ENCODE measurements at places on chromosomes 4 and X.

DNA sequence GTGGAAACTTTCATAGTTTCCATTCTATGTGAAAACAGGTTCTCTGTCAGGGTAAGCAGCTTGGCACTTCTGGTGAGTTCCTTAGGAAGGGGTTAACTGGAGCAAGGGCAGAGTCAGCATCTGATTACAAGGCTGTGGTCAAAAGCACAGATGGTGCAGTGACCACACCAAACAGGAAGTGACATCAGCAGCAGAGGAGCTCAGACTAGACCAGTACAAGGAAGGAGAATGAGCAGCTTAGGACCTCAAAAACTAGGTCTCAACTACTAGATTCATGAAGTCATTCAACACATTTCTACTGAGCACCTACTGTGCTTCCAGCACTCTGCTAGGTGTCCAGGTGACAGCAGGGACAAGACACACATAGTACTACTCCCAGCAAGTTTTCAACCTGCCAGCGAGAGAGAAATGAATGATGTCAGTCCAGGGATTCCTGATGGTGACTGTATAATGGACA is 130.2 kb downstream of the AMELX start:
- DNase-seq = peak; percentile 17

DNA sequence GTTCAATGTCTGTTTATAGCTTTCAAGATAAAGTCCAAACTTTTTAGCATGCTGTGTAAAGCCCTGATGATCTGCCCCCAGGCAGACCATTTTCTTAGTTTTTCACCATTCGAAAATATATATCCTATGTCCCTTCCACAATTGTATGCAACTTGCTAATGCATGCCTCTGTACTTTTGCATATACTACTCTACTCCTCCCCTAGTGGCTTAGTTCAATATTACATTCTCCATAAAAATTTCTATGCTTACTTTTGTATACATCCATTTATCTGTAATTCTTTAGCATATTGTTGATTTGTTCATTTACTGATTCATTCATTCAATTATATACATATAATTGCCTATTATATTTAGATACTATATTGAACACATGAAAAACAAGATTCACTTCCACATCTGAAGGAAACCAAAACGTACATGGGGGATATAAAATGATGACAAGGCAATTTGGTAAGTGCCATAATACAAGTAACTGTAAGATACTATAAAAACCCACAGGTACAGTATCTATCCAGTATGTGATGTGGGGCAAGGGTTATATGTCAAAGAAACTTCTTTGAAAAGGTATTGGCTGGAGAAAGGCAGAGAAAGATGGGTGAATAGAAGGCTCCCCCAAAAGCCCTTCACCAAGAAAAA is 902.5 kb downstream of the FAM133A start:
- DNase-seq = no peak

DNA sequence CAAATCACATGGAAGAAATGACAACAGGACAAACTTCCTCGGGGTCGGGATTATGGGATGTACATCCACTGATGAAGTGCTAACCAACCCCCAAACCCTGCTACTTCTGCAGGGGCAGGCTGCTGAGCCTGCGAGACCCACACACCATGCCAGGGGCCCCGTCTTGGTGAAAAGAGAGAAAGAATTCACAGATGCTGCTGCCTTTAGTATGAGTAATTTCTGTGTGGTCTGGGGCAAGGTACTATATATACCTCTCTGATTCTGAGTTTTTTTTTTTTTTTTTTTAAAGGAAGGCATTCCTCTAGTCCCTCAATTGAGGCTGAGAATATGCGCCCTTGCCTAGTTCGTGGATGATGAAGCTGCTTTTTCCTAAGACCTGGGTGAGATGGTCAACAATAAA is 24.8 kb downstream of the PDHA1 start:
- no peak for DNase-seq

GRCh38 chrX:111339212-111339611 is 68.9 kb upstream of the CAPN6 start:
- DNase-seq = no peak

GRCh38 chr4:134552063-134552462 is 350.5 kb upstream of the PABPC4L start:
- DNase-seq = no peak

DNA sequence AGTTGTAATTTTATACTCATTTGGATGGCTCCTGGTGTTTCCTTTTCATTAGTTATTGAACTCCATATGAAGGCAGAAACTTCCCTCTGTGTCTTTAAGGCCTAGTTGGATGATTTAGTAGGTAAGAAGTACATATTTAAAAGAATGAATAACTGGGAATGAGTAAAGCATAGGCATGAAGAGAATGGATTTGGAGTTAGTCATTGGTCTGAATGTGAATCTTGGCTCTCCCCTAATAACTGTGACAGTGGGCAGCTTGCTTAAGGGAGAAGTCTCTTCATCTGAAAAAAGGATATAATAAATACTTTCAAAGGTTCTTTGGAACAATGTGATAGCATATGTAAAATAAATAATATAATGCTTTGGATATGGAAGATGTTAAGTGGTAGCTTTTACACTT is 13.2 kb downstream of the SNX25 start:
- DNase-seq = peak; percentile 33

DNA sequence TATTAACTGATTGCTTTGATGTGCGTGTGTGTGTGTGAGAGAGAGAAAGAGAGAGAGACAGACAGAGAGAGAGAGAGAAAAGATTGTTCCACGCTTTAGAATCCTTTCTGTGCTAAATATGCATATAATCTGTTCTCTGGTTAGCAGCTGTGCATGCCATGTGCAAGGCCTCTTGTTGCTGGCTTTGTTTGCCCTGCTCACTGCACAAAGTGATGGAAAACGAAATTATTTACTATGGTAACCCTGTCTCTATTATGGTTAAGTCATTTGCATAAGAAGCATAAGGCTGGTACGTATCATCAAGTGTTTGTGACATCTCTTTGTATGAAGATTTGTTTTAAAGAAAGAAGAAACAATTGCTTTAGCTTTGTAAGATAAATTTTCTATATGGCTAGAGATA is 190.2 kb upstream of the POF1B start:
- DNase-seq = no peak

- DNase-seq = no peak
Measured at GRCh38 chr4:98572697-98573096, 85.7 kb downstream of the TSPAN5 start.

DNA sequence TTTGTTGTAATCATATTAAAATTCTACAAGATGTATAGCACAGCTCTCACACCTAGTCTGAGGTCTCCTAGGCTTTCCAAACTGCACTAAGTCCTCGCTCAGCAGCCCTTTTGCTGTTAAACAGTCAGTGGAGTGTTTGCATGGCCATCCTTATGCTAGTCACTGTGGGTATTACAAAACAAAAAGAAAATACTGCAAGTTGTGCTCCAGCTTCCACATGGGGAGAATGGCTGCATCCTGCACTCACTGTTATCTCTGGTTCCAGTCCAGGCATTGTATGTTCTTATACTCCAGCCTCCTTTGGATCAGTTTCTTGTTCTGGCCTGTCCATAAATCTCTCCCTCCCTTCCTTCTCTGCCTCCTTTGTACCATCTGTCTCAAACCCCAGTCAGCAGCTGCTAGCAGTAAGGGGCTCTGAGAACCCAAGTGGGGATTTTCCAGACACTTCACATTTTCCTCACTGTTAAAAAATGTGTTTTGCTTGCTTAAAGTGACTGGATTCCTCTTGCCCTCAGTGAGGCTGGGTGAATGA is 38.5 kb upstream of the BMP15 start:
- no peak for DNase-seq

DNA sequence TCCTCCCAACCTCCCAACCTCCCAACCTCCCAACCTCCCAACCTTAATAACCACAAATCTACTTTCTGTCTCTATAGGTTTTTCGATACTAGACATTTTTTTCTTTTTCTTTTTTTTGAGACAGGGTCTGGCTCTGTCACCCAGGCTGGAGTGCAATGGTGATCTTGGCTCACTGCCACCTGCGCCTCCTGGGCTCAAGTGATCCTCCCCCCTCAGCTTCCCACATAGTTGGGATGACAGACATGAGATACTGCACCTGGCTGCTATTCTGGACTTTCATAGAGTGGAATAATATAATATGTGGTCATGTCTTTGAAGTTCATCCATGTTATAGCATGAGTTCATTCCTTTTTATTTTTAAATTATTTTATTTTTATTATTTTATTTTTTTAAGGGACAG is 39.5 kb upstream of the ZFX start:
- DNase-seq = no peak

DNA sequence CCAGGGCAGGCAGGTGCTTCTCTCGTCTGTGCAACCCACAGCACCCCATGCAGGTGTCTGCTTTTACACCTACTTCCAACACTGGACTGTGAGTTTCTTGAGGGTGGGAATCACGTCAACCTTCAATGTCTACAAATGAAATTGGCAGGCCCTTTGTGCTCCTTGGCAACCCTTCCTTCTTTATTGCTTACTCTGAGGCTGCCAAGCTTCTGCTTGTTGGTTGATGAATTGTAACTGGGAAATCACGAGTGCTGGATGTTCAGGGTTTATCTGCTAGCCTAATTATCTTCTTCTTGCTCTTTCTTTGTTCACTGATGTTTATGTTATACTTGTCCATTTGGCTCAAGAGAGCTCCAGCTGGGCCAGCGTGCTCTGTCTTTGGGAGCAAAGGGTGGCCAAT is 2.5 kb upstream of the DGAT2L6 start:
- no peak for DNase-seq

- DNase-seq = no peak
Measured at GRCh38 chrX:131703646-131704045, 159.8 kb downstream of the OR13H1 start.

DNA sequence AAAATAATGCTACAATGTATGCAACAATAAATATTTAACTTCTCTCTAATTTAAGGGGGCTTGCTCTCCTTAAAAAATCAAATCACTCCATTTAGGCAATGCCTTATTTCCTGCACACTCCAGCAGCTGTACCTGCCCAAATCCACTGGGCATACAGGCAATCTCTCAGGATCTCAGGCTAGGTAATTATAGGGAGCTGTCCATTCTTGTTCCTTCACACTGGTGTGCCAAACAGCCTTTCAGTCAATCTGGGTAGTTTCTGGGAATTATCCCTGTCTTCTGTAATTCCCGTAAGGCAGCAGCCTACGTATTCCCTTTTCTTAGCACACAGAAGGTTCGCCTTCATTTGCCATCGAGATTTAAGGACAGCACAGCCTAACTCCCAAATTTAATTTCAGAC is 922.6 kb upstream of the SLIT2 start:
- DNase-seq = no peak

GRCh38 chrX:119687661-119688413 is 5.1 kb downstream of the SEPTIN6 start:
- no peak for DNase-seq

- DNase-seq = no peak
Measured at GRCh38 chr4:82715731-82716617, 82.6 kb downstream of the SCD5 start.

DNA sequence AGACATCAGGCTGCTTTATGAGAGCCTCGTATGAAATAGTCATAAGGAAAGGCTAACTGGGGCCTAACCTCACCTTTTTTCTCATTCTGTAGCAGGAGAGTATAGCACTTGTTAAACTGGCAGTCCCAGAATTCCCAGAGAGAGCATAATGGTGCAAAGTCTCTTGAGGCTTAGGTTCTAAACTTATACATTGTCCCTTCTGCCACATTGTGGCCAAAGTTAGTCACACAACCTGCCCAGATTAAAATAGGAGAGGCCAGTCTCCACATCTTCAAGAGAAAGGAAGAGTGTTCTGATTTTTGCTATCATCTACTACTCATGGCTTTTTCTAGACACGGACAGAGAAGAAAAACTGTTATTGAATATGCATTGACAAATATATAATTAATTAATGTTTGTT is 1588.9 kb upstream of the PCDH7 start:
- DNase-seq = no peak

Measured in ACHN (cell line).